Stimulated activated CD8-positive, alpha-beta memory T cell treated with anti-CD3 and anti-CD28 coated beads, Interleukin-2, amount 100 ng/mL, for 1 hour (primary cell): ENCODE measurements at places on chromosomes 2 and 18.

GRCh38 chr2:55176094-55176415 lies 56.0 kb downstream of the CLHC1 start:
- no peak for DNase-seq

- peak; percentile 37 for DNase-seq
Observed at GRCh38 chr2:239264838-239265651, 135.8 kb downstream of the HDAC4 start.

GRCh38 chr2:221958224-221958623 lies 340.6 kb downstream of the PAX3 start:
- DNase-seq, result no peak

- no peak for DNase-seq
Observed at GRCh38 chr2:8448824-8449556, 232.9 kb upstream of the ID2 start.

DNA sequence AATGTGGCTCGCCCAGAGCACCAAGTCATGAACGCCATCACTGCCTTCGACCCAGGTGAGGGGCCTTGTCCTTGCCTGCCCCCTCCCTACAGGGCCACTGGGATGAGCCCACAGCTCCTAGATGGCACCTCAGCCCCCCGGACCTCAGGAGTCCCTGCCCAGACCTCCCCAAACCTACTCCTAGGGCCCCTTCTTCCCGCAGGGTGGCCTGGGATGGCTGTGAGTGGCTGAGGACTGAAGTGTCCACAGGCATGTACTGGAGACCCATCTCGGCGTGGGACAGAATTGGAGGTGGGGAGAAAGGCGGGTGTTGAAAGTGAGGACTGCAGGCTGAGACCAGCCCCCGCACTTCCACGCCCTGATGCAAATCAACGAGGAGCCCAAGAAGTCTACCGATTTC lies 2.8 kb upstream of the TUBB6 start:
- no peak for DNase-seq

DNA sequence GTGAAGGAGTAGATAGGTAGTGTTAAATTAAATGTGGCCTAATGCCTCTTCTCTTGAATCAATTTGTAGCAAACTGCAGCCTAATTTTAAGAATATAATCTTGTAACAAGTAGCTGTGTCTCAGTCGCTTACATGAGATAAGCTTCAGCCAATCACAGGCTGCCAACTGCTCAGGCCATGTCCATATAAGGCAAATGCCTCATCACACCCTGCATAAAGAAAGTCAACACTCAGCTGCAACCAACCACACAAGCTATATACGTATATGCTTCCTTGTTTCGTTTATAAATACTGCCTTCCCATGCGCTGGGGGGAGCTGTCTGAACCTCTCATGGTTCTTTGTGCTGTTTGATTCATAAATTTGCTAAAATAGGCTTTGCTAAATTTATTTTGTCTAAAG lies 476.3 kb downstream of the TRIB2 start:
- DNase-seq, result no peak

- no peak for DNase-seq
Observed at GRCh38 chr2:28296243-28296642, 96.4 kb upstream of the FOSL2 start.

GRCh38 chr2:173898996-173899395 lies 66.2 kb downstream of the SP3 start:
- DNase-seq, result no peak

DNA sequence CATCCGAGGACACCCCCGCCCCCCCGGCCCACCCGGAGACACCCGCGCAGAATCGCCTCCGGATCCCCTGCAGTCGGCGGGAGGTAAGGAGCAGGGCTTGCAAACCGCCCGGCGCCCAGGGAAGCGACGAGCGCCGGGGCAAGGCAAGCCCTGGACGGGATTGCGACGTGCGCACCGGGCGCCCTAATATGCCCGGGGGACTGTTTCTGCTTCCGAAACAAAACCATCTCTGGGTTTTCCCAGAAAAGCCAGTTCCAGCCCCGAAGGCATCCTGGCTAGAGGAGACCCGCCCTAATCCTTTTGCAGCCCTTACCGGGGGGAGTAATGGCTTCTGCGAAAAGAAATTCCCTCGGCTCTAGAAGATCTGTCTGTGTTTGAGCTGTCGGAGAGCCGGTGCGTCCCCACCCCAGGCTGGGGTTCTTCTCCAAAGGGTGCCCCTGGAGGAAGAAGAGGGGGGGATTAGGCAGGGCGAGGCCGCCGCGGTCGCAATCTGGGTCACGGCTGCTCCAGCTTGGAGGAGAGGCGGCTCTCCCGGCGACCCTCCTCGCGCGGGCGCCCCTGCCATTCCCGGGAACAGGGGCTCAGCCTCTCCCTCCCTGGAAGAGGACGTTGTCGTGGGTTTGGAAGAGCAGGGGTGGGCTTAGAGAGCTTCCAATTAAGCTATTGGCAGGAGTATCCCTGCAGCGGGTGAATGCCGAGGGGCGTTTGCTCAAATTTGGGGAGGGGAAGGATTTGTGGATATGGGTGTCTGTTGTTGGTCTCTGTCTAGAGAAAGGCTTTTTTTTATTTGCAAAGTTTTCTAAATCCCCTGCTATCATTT lies 521 bp downstream of the MYCN start:
- DNase-seq, result no peak

DNA sequence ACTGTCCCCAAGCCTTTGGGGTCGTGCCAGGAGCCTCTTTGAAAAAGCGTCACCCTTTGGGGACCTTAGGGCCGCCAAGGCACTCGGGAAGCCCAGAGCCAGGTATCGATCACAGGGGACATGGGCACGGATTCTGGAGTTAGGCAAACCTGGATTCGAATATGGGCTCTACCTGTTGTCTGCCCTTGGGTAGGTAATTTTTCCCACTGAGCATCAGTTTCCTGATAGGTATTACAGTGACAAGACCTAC lies 9.3 kb downstream of the TMEM198 start:
- DNase-seq, result no peak

- no peak for DNase-seq
Observed at GRCh38 chr2:233240897-233241296, 10.6 kb upstream of the ATG16L1 start.

- no peak for DNase-seq
Observed at GRCh38 chr2:231819447-231820042, 33.3 kb downstream of the COPS7B start.

DNA sequence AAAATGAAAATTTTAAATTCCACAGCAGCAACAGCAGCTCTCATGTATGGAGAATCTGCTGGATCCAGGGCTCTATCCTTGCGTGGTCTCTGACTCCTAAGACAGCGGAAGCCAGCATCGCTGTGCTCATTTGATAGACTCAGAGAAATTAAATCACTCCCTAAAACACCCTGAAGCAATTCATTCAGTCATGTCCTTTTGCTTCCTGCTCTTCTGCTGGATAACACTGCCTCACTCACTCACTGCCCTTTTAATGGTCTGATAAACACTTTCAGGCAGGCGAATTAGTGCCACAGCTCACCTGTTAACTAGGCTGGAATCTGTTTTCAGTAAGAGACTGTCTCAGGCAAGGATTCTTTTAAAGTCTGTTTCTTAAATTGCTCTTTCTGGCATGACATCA lies 10.0 kb downstream of the WIPF1 start:
- DNase-seq, result no peak

DNA sequence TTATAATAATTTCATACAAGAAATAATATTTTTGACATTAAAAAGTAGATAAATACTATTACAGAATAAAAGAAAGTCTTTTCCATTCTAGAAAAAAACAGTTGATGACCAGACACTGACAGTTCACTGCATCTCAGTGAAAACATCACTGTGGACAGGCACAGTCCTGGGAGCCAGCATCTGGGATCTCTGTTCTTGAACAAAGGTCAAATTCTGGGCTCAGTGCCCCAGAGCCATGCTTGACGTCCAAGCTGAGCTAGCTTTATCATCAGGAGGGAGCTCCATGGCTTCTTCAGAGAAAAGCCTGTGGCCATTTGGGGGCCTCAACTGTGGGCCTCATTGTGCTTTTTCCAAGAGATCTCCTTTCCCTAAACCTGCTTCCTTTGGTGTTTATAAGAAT lies 86.1 kb upstream of the SRD5A2 start:
- no peak for DNase-seq

DNA sequence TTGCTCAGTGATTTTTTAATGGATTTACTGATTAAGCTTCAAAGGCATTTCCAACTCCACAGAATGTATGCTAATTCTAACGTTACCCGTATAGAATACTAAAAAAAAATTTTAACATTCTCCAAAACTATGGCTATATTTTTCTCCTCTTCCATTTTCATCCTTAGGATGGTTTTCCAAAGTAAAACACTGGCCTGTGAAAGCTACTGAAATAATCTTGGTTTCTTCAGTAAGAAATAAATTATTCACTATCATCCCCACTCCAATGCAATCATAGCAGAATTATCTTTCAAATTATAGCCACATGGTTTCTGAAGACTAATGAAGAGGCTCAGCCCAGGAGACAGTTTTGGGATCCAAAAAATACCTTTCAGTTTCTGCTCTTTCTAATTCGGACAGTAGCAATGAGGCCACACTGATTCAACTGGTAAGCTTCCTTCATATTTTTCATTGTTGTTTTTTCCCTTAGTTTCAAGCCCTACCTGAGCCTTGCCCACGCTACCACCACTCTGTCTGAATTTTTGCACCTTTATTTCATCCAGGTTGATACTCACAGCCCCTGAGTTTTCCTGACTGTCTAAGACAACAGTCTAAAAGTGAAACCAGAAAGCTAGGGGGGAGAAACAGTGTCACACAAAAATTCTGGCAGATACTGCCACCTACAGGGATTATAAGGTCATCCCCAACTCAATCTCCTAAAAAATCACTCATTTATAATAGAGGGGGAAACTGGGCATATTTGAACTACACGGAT lies 887.9 kb downstream of the NRXN1 start:
- no peak for DNase-seq

DNA sequence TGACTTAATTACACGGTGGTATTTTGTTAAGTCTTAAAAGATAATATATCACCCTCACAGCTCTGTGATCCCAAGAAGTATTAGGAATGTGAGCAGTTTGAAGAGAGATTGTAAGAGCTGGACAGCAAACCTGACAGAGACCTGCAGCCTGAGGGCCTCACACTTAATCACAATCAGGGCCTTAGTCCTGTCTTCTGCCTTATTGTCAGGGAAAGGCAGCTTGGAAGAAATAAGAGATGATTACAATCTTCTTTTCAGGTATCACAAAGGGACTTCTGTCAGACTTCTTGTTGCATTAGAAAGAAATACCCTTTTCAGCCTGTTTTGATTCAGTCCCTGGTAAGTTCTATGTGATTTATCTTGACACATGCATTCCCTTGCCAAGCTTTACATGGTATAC lies 1433.8 kb upstream of the SLC39A10 start:
- no peak for DNase-seq

DNA sequence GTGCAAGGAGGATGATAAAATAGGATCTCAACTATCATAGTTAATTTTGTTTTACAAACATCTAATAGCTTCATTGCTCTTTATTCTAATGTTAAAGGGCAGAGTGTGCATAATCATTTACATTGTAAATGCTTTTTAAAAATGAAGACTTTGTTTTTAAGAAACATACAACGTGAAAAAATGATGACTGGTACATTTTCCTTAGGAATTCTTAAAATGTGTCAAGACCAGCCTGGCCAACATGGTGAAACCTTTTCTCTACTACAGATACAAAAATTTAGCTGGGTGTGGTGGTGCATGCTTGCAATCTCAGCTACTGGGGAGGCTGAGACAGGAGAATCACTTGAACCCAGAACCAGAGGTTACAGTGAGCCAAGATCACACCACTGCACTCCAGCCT lies 179.0 kb downstream of the PDE1A start:
- DNase-seq, result no peak

DNA sequence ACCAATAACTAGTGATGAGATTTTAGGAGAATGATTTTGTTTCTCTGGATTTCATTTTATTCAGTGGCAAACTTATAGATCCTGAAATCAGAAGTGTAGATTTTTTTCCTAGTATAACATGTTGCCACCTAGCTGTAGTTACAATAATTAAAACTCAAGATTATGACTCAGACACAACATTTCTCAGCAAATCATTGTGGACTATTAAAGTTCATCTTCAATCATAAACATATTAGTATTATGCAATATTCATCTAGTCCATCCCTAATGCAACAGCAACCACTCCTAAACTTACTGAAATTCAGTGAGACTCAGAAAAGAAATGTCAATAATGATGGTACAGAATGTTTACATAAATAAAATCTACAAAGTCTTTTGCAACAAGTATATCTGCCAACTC lies 51.3 kb downstream of the USP34 start:
- DNase-seq, result no peak

GRCh38 chr2:198641161-198641560 lies 816.6 kb downstream of the SATB2 start:
- DNase-seq, result no peak

DNA sequence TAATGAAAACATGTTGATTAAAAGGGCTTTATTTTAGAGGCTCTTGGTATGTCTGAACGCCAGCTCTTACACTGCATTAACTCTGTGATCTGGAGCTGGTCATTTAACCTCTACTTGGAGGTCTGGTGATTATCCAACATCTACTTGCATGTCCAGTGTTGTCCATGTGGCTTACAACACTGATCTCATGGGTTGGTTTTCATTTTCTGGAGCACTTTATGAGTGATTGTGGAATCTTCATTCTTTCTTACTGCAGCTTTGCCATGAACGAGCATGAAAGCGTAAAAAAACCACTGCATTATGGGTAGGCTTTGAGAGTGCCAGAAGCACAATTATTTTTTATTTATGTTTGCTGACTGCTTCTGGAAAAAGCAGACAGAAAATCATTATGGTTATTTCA lies 4.8 kb downstream of the CCDC195 start:
- no peak for DNase-seq
